PC-9 (cell line): ENCODE measurements at places on chromosomes 6 and 20. TPM values are rescaled to one million over a fixed set of nuclear protein-coding genes. Genes with fewer than 3 reads are reported as not detected.

Gene ISM1
- not detected in 2 replicates for total RNA-seq

DNA sequence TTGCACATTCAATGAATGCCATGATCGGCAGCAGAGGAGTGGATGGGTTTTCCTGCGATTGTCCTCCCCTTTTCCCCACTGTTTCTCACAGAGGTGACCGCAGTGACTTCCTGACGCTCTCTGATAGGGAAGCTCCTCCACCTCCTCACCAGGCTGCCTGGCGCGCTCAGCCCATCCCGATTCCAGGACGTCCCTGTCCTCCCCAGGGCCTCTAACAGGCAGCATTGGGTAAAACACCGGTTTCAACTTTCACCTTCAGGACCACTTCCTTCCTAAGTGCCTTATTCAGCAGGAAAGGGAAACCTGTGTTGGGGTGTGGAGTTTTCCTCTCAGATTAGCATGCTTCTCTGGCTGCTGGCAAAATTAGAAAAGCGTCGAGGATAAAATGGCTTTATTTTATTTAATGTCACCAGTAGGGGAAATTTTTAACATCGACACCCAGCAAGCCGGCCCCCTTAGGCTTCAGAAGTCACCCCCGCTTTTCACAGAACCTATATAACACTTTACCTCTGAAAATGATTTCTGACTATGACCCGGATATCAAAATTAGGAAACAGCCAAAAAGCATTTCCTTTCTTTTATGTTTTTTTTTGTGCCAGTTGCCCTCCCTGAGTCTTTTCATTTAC is 570.4 kb upstream of the GJE1 start:
- H3K4me1 ChIP-seq: peaks cover 4% of the 10 kb centered on the region; the same call in 1 of the 2 replicates
- H3K36me3 ChIP-seq: no peaks in the 10 kb centered on the region
- H3K27me3 ChIP-seq: no peaks in the 10 kb centered on the region

DNA sequence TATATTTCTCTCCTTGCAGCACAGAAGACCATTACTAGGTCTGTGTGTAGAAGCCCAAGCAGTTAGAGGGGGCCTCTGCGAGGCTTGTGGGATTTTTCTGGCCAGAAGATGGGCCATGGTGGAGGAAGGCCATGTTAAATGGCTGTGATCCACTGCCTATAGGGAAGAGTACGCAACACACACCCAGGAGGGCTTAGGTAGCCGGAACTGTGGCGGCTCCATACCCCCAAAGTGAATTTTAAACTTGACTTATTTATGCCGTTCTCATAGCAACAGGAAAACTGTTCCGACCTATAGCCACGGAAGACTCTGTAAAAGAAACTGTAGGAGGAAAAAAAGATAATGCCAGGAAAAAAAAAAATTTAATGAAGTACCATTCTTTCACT is 69.5 kb downstream of the SLX4IP start:
- no peak for DNase-seq
- H3K27me3 ChIP-seq: no peaks in the 10 kb centered on the region
- H3K27ac ChIP-seq: no peak overlapping the region
- no peak overlapping the region for H3K4me3 ChIP-seq

DNA sequence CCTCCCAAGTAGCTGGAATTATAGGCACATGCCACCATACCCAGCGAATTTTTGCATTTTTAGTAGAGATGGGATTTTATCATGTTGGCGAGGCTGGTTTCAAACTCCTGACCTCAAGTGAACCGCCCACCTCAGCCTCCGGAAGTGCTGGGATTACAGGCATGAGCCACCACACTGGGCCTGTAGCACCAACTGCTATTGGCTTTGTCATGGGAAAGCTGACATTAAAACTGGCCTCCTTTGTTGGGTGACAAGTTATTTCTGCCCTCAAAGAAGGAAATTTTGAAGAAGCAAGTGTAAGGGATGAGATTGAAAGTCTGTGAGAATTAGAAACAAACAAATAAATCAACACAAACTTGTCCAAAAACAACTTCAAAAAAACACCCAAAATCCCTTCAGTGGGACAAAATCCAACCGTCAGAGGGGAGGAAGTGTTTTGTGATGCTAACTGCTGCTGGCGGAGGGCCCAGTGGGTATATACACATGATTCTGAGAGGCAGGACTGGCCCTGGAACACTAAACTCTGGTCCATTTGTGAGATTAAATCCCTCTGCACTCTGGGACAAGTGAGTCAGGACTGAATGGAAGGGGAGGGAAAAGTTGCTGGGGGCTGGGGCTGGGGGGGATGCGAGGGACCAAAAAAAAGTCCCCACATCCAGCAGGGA is 87.5 kb upstream of the NAA20 start:
- peaks cover 20% of the 10 kb centered on the region for H3K4me1 ChIP-seq
- H3K27me3 ChIP-seq: no peaks in the 10 kb centered on the region
- DNase-seq: no peak
- H3K36me3 ChIP-seq: no peaks in the 10 kb centered on the region

DNA sequence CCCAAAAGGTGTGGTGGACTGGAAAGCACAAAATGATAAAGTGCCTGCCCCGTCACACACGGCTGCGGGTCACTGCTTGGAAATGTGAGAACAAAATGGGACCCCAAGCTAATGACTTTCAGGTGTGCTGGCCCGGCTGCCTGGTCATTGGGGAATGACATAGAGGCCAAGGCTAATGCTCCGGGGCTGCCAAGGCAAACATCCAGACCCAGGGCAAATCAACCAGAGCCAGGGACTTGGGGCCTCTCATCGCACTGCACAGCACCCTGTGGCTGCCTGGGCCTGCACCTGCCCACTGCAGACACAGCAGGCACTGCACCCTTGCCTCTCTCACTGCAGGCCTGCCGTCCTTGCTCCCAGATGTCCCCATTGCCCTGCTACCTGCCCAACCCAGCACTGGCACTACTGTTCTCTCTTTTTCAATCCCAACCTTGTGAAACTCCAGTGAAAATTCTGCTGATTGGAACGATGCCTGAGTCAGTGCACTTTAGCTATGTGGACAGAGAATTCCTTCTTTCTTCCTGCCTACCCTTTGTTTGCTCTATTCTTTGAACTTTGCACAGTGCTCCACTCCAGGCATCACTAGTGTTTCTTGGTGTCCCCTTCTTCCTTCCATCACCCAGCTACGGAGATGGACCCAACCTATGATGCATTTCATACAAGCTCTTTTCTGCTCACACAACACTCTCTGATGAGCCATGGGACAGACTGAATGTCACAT is 849.5 kb downstream of the MAFB start:
- no peaks in the 10 kb centered on the region for H3K4me1 ChIP-seq
- H3K36me3 ChIP-seq: no peaks in the 10 kb centered on the region
- DNase-seq: no peak
- no peak overlapping the region for H3K4me3 ChIP-seq
- no peak overlapping the region for H3K27ac ChIP-seq
- 0 out of 2 replicates have a peak, but pooled peaks cover 6% of the 10 kb centered on the region for H3K27me3 ChIP-seq

DNA sequence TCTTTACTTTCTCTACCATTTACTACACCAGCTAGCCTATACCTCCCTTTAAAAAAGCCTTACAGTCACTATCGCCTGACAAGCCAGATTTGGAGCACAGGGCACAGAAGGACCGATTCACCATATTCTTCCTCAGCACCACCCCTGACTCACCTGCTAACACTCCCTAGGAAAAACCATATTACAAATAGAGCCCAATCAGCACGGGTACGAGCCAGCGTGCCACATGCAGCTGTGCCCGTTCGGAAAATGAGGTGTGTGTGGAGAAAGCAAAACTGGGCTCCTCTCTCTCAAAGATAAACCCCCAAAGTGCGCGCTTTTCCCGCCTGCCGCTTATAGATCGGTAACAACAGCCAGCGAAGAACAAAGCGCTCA is 1.2 kb downstream of the SYNCRIP start:
- peaks cover 30% of the 10 kb centered on the region for H3K4me1 ChIP-seq
- peak; percentile 4 for DNase-seq
- peak overlapping the region; percentile 95 for H3K27ac ChIP-seq
- H3K27me3 ChIP-seq: no peaks in the 10 kb centered on the region

DNA sequence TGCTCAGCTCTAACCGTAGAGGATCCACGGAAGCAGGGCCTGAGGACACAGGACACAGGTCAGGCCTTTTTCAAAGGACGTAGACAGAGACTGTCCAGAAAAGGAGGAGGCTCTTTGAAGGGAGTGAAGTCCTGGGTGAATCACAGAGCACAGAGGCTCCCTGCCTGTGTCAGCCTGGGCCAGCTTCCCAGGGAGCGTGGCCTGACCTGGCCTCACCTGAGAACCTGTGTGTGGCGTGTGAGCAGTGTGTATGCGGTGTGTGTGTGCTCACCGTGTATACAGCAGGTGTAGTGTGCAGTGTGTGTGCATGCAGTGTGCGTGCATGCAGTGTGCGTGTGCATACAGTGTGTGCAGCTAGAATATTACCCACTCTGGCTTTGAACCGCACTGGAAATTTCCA is 56.0 kb upstream of the FNDC1 start:
- H3K4me1 ChIP-seq: no peaks in the 10 kb centered on the region
- H3K27ac ChIP-seq: no peak overlapping the region
- no peak for DNase-seq
- no peaks in the 10 kb centered on the region for H3K36me3 ChIP-seq
- no peak overlapping the region for H3K4me3 ChIP-seq
